Hematopoietic multipotent progenitor cell treated with erythropoietin and hydrocortisone succinate and interleukin-3 and kit ligand, for 8 days (in vitro differentiated cells): ENCODE measurements at places on chromosomes 12 and 14.
A peak's percentile ranks its signal among the peaks of the same experiment; 100 is the strongest.

GRCh38 chr12:132493482-132494178, 3.7 kb downstream of the FBRSL1 start:
- no peak for DNase-seq

GRCh38 chr12:71299541-71300376, 139.8 kb upstream of the LGR5 start:
- DNase-seq, result peak; percentile 61

DNA sequence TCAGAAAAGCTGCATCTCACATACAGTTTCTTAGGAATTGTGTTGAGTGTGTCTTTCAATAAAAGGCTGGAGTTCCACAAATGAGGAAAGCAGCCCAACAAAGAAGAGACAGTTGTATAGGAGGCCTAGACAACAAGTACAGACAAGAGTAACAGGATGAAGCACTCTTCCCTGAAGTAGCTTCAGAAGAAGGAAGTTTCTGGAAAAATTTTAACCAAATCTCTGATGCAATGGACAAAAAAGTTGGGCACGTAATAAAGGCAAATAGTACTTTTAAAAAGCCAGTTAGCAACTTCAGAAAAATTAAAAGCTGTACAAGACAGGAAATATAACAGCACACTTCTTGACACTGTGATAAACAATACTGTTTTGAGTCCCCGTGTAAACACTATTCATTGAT, 134.1 kb upstream of the PLEKHG7 start:
- no peak for DNase-seq

- DNase-seq, result no peak
Observed at GRCh38 chr12:108514468-108514972, 557 bp upstream of the FICD start.

GRCh38 chr14:105491366-105491973, 424 bp downstream of the TEDC1 start:
- peak; percentile 88 for DNase-seq

DNA sequence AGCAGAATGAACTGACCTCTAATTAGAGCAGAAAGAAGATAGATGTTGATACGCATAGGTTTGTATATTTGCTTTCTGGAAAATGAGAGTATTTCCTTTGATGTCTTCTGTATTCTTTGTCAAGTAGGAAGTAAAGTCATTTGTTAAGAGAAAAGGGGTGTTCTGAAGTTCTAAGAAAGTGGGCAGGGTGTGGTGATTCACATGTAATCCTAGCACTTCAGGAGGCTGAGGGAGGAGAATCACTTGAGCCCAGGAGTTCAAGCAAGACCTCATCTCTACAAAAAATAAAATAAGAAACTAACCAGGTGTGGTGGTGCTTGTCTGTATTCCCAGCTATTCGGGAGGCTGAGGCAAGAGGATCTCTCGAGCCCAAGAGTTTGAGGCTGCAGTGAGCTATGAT, 2.8 kb downstream of the RHNO1 start:
- DNase-seq, result peak; percentile 88

DNA sequence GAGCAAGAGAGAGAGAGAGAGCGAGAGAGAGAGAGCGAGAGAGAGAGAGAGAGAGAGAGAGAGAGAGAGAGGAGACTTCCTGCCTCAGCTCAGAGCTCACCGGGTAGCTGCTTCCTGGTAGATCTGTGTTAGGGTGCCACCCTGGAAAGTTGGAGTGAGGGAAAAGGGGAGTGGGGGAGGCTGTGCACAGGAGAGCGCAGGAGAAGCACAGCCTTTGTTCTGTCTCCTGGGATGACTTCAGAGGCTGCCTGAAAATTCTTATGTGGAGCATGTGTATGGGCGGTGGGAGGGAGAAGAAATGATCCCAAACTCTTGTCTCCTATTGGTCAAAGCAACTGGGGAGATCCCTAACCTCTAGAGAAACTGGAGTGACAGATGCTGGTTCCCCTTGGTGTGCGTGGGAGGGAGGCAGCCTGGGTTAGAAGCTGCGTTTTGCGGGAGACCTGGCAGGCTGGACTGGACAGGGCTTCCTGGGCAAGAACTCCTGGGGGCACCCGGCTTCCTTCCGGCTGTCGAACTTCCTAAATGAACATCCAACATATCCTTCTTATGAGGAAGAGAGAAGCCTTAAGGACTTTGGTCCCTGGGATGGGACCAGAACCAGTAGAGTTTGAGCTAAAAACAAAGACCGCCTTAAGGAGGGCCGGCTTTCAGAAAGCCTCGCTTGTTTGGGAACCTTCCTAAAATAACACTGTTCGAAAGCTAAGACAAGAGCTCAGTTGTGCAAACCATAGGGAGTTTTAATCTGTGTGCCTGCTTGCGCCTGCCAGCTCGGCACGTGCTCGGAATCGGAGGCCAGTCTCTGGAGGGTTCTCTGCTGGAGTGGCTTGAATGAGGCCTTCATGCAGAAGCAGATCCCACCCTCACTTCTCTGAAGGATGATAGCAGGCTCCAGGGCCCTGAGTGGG, 30.4 kb upstream of the BEGAIN start:
- DNase-seq, result no peak
